Activated CD4-positive, alpha-beta T cell treated with anti-CD3 and anti-CD28 coated beads, Interleukin-2, amount 10 ng/mL, durations not matched to agents 7 days and 5 days (primary cell): ENCODE measurements at places on chromosomes 6 and 20. TPM values are rescaled to one million over a fixed set of nuclear protein-coding genes. Genes with fewer than 3 reads are reported as not detected.

The ZNF184 gene
- total RNA-seq, result 16.8 TPM

The UNC93A gene
- total RNA-seq, result not detected

The LPA gene
- total RNA-seq, result not detected

The KLHDC3 gene
- 64.7 TPM for total RNA-seq

The BMP7 gene
- total RNA-seq, result not detected

The BPIFB2 gene
- not detected for total RNA-seq

The GPR63 gene
- total RNA-seq, result 2.8 TPM

The SYCP2L gene
- 0.37 TPM for total RNA-seq

DNA sequence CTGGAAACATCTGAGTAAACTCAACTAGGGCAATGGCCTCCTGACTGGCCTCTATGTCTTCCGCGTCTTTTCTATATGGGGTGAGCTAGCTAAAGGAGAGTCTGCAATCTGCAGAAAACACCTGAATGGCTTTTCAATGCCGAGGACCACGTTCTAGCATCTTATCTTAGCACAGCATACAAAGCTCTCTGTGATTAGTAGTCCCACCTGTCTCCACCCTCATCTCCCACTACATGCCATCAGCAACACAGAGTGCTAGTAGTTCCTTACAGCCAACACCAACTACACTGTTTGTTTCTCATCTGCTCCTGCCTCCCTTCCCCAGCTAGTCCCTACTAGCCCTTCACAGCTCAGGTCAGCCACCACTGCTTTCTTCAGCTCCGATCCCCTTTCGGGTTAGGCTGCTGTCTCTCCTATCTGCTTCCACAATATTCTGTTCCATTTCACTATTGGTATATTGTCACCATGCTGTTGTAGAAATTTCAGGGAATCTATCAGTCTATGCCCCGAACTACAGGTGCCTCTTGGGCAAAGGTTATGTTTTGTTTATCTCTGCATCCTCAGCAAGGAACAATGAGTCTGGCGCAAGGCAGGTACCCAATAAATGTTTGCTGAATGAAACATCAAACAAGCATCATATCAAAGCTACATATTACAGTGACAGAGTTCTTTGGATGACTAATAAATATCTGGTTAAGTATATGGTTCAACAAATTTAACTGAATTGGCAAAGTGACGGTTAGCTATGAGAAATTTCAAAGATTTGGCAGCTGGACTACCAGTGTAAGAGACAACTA is 12.2 kb downstream of the LYRM4 start:
- no peaks in the 10 kb centered on the region for H3K27me3 ChIP-seq
- DNase-seq, result no peak
- no peaks in the 10 kb centered on the region for H3K4me1 ChIP-seq
- H3K4me3 ChIP-seq, result no peak overlapping the region
- peaks cover 14% of the 10 kb centered on the region for H3K36me3 ChIP-seq

DNA sequence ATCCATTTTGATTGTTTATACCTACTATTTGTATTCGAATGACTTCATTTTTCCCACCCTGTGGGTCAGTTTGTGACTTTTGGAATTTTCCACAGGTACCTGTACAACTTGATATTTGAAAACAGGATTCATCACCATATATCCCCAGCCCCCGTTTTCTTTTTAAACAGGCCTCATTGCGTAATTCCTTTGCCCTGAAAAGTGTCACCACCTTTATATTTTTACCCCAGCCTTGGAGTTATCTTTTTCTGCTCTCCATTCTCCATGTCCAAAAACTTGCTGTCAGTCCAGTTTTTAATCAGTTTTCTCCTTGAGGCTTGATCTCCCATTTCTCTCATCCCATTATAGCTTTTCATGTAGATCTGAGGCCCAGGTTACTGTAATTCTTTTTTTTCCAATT is 16.6 kb downstream of the ZKSCAN8 start:
- H3K4me1 ChIP-seq, result peaks cover 16% of the 10 kb centered on the region
- no peak overlapping the region for H3K4me3 ChIP-seq
- peaks cover 81% of the 10 kb centered on the region for H3K36me3 ChIP-seq
- no peak for DNase-seq
- H3K27me3 ChIP-seq, result no peaks in the 10 kb centered on the region
- H3K27ac ChIP-seq, result peak overlapping the region; percentile 33

GRCh38 chr6:104201557-104201956 is 658.2 kb downstream of the HACE1 start:
- H3K27ac ChIP-seq, result no peak overlapping the region
- no peaks in the 10 kb centered on the region for H3K4me1 ChIP-seq
- no peak for DNase-seq

DNA sequence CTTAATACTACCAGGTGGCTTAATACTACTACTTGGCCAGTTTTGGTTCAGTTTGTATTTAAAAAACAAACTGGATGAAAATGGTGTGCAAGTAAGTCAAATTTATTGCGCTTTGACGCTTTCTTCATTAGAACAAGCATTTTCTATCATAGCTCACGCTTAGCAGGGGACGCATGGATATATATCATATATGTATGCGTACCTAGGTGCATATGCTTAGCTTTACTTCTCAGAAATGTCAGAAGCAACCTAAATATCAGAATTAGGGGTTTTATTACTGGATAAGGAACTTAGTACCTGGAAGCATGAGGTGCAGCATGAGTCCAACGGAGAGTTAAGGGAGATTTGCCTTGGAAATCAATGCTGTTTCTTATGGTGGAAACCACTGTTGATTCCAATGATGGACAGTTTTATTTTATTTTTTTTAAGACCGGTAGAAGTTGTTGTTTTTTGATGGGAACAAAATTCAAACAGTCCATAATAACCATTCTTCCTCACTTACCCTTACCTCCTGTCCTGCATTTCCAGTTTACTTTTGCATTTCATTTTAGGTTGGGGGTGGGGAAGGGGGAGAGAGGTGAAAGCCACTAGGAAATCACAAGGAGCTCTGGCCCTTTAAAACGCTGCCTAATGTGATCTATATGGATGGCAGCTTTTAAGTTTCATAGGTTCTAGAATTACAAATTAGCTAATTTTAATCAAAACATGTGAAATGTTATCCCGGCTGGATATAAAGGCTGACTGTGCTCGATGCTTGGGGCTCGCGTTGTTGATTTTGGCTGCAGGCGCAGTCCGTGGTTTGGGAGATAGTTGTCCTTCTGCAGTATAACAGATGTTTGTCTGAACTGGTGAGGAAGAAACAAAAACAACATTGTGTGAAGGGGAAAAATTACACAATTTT is 2.1 kb downstream of the SOBP start:
- peaks cover 22% of the 10 kb centered on the region for H3K4me1 ChIP-seq
- peaks cover 53% of the 10 kb centered on the region for H3K27me3 ChIP-seq
- H3K4me3 ChIP-seq, result peak overlapping the region; percentile 50
- DNase-seq, result no peak

DNA sequence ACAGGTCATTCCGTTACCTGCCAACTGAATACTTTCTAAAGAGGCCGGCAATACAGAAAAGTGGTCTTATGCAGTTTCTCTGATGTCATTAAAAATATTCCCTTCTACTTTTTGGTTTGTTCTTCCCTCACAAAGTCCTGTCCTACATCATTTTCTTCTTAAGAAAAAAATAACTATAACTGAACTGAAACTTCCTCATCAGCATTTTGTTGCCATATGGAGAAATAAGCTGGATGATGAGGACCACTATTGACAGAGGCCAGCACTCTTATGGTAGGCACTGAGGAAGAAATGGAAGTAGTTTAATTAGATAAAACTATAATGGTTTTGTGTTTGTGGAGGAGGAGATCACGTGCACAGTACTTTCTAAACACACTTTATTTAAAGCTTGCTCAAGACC is 274.9 kb downstream of the PHACTR1 start:
- H3K36me3 ChIP-seq, result no peaks in the 10 kb centered on the region
- DNase-seq, result no peak
- no peaks in the 10 kb centered on the region for H3K4me1 ChIP-seq
- no peak overlapping the region for H3K27ac ChIP-seq
- no peak overlapping the region for H3K4me3 ChIP-seq
- peaks cover 6% of the 10 kb centered on the region for H3K27me3 ChIP-seq

- no peaks in the 10 kb centered on the region for H3K36me3 ChIP-seq
- H3K27ac ChIP-seq, result no peak overlapping the region
- no peak overlapping the region for H3K4me3 ChIP-seq
- peak; percentile 64 for DNase-seq
- no peaks in the 10 kb centered on the region for H3K4me1 ChIP-seq
Measured at GRCh38 chr6:101396548-101397173, 3.2 kb downstream of the GRIK2 start.

GRCh38 chr20:3323398-3323797 is 84.1 kb downstream of the DNAAF9 start:
- H3K27me3 ChIP-seq, result no peaks in the 10 kb centered on the region
- DNase-seq, result no peak
- H3K4me3 ChIP-seq, result no peak overlapping the region
- H3K27ac ChIP-seq, result peak overlapping the region; percentile 50
- H3K36me3 ChIP-seq, result no peaks in the 10 kb centered on the region
- H3K4me1 ChIP-seq, result peaks cover 19% of the 10 kb centered on the region

DNA sequence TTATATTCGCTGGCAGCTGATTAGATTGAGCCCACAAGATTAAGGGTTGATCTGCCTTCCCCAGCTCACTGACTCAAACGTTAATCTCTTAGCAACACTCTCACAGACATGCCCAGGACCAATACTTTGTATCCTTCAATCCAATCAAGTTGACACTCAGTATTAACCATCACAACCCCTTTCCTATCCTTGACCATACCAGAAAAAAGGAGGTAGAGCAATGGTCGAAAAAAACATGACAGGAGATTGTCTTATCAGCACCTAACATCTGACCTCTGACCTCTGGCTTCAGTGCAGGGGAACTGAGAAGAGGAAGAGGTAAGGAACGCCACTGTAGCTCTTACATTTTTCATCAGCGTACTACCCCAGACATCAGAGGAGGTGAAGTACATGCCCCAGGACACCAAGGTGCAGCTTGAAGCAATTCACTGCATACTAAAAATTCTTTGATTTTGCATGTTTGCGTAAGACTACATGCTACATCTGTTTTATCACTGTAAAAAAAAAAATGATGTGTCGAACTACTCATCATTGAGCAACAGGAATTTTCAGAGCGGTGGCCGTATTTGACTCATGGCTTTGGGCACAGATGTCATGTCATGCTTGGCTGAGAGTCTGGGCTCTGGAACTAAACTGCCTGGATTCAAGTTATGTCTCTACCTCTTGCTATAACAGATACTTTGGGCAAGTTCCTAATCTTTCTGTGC is 188.0 kb upstream of the TAB2 start:
- peaks cover 70% of the 10 kb centered on the region for H3K36me3 ChIP-seq
- H3K27me3 ChIP-seq, result no peaks in the 10 kb centered on the region
- DNase-seq, result no peak
- H3K27ac ChIP-seq, result peak overlapping the region; percentile 94
- no peak overlapping the region for H3K4me3 ChIP-seq

DNA sequence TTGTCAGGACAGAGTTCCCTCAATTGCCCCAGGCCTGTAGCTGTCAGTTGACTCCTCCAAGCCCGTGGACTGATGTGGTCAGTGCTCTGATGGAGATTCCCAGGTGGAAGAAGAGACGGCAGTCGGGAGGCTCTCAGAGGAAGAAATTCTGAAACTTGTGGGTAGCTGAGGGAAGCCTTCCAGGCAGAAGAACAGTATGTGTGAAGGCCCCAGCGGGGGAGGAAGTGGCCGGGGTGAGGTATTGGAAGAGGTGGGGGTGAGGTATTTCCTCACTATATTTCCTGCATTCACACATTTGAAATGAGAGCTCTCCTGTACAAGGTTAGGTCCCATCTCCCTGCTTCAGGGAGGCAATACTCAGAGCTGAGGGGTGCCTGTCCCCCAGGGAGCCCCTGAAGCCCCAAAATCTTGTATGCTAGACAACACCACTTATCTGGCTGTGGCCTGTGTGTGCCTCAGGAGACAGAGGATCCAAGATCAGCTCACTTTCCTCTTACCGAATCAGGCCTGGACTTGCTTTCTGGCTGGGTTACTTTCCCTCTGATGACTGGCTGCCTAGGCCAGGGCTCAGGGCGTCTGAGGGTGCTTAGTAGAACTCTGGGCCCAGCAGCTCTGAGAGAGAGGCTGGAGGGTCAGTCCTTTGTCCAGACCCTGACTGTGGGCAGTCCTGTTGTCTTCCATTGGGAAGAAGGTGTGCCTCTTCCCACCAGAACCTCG is 49.3 kb upstream of the MYL9 start:
- H3K4me1 ChIP-seq, result peaks cover 32% of the 10 kb centered on the region
- DNase-seq, result peak; percentile 74
- no peaks in the 10 kb centered on the region for H3K36me3 ChIP-seq
- H3K4me3 ChIP-seq, result peak overlapping the region; percentile 49
- no peaks in the 10 kb centered on the region for H3K27me3 ChIP-seq

- no peaks in the 10 kb centered on the region for H3K4me1 ChIP-seq
- no peaks in the 10 kb centered on the region for H3K36me3 ChIP-seq
- H3K27me3 ChIP-seq, result no peaks in the 10 kb centered on the region
Measured at GRCh38 chr6:55895972-55896730, 20.8 kb upstream of the BMP5 start.

- no peaks in the 10 kb centered on the region for H3K36me3 ChIP-seq
- no peak overlapping the region for H3K4me3 ChIP-seq
- H3K27ac ChIP-seq, result no peak overlapping the region
- no peaks in the 10 kb centered on the region for H3K27me3 ChIP-seq
- peaks cover 10% of the 10 kb centered on the region for H3K4me1 ChIP-seq
Measured at GRCh38 chr6:138963531-138963930, 24.5 kb downstream of the REPS1 start.

DNA sequence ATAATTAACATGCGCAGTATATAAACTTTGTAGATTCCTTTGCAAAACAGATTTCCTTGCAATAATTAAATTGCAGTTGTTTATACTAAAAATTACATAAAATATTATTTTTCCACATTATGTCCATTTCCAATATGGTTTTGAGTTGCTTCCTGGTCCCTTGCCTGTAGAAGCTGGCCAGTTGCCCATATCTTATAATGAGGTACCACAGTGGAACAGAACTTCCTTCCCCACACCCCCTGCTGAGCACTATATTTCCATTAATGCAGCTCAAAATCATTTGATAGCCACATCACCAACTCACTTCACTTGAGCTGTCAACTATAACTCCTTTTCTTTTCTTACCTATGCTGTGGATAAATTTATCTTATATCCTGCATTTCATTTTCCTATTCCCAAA is 194.6 kb downstream of the DST start:
- no peaks in the 10 kb centered on the region for H3K27me3 ChIP-seq
- DNase-seq, result no peak
- H3K4me1 ChIP-seq, result no peaks in the 10 kb centered on the region
- no peak overlapping the region for H3K27ac ChIP-seq

DNA sequence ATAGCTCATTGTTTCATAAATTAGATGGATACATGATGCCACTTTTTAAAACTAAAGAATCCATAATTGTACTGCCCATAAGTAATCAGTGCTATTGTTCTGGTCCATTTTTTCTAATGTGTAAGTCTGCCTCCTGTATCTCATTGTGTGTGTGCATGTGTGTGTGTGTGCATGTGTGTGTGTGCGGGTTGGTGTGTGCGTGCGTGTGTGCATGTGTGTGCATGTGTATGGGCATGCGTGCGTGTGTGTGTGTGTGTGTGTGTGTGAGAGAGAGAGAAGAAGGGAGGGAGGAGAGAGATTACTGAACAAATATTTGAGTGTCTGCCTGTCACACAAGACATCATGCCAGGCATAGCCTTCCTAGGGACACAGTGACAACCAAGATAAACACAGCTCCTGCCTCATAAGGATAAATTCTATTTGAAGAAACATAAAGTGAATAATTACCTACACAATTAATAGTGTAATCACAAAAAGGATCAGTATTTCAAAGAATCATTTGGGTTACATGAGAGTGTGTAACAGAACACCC is 33.2 kb upstream of the RPS6KA2 start:
- H3K4me1 ChIP-seq, result peaks cover 18% of the 10 kb centered on the region
- H3K27me3 ChIP-seq, result peaks cover 11% of the 10 kb centered on the region
- no peak overlapping the region for H3K27ac ChIP-seq
- H3K4me3 ChIP-seq, result no peak overlapping the region
